ENCODE measurements at places on chromosomes 2 and 18.

DNA sequence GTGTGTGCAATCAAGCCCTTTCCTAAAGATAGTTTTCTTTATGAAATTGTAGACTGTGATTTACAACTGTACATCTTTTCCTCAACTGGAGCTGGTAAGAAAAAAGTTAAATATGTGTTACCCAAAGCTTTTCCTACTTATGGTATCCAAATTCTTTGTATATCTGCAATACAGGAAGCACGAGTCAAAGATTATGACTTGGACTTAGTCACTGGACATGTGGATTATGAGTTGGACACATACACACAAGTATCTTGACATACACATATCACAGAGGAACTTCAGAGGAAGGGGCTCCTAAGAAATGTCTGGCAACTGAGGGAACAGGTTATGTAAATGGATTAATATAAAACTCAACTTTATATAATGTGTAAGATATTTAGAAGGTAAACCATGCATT lies 35.2 kb downstream of the PRELID3A start:
- no peak for DNase-seq

- DNase-seq: no peak
Measured at GRCh38 chr2:121355488-121355887, 70.5 kb upstream of the TFCP2L1 start.

DNA sequence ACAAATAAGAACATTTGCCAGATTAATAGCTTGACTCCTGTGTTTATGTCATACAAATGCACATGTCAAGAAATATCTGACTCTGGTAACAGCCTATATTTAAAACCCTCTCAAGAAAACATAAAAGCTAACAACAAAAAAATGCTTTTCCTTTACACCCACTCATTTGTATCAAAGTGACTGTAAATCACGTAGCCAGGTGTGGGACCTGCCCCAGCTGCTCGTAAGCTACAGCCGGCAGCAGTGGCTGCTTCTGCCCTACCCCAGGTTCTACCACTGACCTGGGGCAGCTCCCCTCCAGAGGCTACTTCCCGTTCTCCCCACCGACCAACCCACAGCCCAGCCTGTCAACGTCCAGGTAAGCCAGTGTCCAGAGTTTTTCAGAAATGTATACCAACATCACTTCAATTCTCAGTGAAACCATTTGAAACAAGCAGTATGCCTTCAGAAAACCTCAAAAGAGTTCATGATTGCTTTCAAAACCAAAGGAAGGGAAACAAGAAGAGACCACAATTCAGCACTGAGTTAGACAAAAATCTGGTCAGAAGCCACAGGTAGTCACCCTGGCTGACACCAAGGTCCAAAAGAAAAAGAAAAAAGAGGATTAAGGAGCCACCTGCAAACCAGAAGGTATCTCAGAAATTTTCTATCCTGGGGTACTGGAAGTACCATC lies 40.4 kb downstream of the KIDINS220 start:
- DNase-seq: peak; percentile 38

- no peak for DNase-seq
Measured at GRCh38 chr2:151713291-151713903, 20.9 kb downstream of the NEB start.

DNA sequence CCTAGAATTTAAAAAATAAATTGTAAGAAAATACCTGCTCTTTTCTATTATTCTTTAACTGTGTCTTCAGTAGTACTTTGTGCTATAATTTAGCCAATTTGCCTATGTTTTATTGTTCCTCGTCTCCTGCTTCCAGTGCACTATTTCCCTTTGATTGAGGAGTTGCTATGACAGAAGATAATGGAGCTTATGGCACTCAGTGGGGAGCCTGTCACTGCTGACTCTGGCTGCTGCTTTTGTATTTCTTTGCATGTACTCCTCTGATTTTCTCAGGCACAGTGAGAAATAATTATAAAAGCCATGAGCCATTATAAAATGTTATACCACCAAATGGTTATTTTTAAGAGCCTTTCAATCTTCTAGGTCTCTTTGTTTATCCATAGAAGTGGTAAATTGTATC lies 1310.8 kb upstream of the SLC39A10 start:
- peak; percentile 64 for DNase-seq

DNA sequence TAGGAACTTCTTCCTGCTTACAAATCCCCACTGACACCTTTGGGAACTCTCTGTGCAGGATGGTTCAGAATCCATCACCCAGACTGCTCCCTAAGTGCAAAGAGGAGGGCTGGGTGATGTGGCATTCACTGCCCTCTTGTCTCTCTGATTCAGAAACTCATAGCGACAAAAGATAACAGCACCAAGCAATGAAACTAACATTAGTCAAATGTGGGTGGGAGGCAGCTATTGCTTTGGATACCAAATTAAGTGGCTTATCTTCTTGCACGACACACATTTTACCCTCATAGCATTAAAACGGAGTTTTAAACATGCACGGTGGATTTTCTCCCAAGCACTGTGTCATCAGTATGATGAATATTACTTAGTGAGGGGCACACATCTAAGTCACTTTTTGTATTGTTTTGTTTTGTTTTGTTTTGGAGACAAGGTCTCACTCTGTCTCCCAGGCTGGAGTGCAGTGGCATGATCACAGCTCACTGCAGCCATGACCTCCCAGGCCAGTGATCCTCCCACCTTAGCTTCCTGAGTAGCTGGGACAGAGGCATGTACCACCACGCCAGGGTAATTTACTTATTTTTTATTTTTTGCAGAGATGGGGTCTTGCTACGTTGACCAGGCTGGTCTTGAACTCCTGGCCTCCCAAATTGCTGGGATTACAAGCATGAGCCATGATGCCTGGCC lies 40.9 kb upstream of the NEB start:
- no peak for DNase-seq

- DNase-seq: no peak
Measured at GRCh38 chr2:231546014-231546715, 15.9 kb upstream of the NMUR1 start.

- DNase-seq: no peak
Measured at GRCh38 chr2:104597942-104598341, 256.0 kb upstream of the POU3F3 start.

DNA sequence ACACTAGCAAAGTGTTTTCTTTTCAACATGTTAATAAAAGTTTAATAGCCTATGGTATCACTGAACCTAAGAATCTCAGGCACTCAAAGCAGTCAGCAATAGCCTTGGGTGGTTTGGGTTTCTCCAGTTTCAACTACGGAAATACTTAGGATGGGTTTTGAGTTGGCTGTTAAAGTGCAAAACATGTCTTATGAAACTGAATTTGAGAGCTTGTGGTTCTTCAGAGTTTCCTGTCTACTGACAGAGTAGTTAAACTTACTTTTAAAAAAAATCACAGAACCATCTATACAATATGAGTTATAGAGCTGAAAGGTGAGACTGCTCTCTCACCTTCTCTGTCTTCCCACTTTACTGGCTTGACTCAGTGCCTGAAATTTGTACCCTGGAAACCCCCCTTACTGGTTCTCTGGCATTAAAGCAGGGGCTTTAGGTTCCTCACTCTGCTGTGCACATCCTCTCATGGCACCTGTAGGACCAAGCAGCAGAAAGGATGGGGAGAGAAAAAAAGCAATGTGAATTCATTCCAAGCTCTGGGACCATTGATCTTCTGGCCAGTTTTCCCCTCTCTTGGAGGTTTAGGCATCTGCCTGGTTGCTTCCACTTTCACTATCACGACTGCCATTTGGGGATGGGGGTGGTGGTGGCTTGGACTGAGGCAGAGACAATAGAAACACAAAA lies 18.1 kb downstream of the CCDC141 start:
- DNase-seq: no peak

- no peak for DNase-seq
Measured at GRCh38 chr2:6881046-6881445, 3.5 kb downstream of the RSAD2 start.

- no peak for DNase-seq
Measured at GRCh38 chr18:27014841-27015240, 149.3 kb upstream of the AQP4 start.

GRCh38 chr2:218407717-218408116 lies 8.0 kb downstream of the CTDSP1 start:
- no peak for DNase-seq

DNA sequence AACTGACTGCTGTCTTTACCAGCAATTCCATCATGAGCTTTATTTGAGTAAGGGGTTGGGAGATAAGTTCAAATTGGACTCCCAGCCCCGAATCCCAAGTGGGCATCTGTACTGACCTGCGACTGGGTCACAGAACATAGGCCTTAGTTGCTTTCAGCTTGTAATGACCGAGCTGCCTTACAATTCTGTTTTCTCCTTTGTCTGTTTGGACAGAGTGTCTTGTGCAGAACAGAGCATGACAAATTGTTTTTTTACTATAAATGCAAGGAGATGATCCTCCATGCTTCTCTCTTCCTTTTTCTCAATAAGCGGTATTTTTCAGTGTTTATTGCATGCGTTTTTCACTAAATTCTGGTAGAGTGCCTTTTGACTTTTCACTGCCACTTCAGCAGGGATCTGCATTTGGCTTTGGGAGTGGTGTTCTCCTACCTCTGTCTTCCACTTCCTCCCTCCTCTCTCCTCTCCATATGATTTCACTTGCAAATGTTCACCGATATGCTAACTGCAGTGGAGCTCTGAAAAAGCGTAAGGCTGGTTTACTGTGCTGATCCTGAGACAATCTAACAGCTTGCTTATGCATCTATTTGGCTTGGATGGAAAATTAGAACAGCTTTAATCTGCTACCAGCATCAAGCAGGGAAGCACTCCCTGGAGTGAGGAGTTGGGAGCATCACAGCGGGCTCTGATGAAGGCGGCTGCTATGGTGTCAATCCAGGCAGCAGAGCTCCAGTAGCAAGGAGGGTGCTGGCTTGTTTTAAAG lies 158.8 kb upstream of the SMIM21 start:
- DNase-seq: no peak

- DNase-seq: no peak
Measured at GRCh38 chr2:21461754-21462240, 338.0 kb downstream of the TDRD15 start.

DNA sequence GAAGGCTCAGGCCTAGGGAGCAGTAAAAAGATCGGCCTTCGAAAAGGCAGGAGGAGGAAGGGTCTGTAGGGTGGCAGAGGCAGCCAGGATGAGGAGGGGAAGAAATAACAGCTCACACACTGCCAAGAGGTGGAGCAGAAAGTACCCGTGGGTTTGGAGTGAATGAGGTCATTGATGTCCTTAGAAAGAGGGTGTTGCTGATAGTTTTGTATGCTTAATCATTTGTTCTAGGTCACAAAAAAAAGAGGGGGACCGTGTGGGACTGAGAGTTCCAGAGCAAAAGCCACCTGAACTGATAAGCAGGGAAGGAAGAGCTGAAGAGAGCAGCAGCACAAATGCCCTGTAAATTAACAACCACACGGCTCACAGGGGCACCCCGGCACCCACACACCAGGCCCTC lies 140.4 kb downstream of the FAM161A start:
- DNase-seq: no peak

GRCh38 chr2:141766225-141766624 lies 364.6 kb downstream of the LRP1B start:
- DNase-seq: no peak

DNA sequence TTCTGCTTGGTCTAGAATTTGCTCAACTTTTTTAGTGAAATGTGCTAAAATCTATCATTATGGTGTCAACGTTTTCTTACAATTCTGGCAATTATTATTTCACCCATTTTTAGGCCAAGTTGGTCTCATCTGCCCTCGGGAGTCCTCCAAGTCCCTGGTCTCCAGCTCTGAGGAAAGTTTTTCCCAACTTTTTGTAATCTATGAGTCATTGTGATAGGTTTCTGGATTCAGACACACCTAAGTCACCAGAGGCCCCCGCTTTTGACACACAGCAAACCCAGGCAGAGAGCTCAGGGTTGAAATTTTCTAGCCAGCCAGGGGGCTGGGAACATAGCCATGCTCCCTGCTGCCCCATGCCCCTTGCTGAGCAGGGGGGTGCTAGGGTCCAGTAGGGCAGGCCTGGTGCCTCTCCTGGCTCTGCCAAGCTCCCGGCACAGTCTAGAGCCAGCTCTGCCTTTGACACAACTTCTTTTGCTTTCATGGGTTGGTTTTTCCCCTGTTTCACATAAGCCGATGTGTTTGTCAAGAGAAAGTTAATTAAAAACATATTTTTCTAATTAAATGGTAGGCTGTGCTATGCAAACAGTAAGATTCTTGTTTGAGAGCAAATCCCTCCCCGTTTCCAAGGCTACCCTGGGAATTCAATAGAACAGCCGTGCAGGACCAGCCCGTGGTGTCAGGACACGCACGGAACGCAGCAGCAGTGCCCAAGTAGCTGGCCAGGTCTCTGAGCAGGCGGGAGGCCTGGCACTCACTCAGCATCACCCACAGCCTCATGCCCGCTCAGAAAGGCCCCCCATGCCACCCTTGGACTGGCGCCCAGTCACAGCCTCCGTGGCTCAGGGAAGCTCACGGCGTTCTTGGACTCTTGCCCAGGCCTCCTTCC lies 25.5 kb upstream of the SNED1 start:
- no peak for DNase-seq

DNA sequence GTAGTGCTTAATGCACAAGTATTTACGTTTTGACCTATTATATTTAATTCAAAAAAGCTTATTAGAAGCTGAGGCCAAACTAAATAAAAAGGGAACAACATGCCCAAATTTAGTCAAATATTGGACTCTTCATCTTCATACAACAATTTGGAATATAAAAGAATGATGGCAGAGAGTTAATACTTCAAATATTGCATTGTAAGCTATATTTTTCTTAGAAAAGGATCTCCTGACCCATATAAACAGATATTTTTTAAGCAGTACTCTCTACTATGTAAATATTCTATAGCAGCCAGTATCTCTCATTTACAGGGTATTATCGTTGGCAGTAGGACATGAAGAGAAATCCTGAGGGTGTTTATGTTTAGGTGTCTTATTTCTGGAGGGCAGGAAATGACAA lies 531.2 kb downstream of the NYAP2 start:
- DNase-seq: no peak

DNA sequence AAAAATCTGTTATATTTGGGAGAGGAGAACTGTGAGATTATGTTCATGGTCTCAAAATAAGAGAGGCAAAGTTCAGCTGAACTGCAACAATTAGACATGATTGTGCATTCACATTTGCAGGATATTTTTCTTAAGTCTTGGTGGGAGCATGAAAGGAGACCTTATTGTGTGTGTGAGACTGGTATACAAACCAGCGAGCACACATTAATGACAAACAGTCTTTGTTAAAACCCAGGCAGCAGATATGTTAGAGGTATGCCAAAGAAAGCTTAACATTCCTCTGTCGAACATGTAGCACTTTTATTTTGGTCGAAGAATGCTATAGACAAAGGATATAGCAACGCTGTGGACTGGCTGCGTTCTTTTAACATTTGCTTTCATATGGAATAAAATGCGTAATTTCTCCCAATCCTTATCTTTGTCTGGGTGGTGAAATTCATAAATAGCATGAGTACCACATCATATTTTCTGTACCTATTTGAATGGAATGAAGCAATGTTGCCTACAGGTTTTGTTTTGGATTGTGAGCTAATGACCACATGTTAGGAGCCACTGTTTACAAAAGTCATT lies 88.4 kb downstream of the ICOS start:
- no peak for DNase-seq

DNA sequence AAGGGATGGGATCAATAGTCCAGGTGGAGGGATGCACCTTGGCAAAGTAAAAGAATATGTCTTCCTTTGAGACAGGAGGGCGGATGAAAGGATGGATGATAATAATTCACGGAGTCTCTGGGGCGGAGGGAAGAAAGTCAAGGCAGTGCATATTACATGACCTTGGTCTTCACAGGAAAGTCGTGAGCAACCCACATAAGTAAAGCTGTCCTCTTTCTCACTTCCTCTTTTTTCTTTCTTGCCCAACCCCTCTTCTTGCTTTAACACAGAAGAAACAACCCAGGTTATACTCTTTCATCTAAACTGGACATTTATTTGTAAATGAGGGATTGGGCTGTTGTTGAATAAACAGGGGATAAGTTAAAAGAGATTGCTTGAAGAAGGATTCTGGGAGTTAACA lies 168.7 kb upstream of the SKOR2 start:
- DNase-seq: no peak
